Fibroblast of the aortic adventitia (primary cell): ENCODE measurements at places on chromosomes 7 and 10. TPM values are rescaled to one million over a fixed set of nuclear protein-coding genes. Genes with fewer than 3 reads are reported as not detected.

Gene FOXI2
- total RNA-seq: not detected in 2 replicates

Gene VKORC1L1
- total RNA-seq: 8.7 and 17.8 TPM in 2 replicates

- peak; percentile 81 for DNase-seq
Observed at GRCh38 chr7:44257618-44258422, 57.0 kb downstream of the YKT6 start.

DNA sequence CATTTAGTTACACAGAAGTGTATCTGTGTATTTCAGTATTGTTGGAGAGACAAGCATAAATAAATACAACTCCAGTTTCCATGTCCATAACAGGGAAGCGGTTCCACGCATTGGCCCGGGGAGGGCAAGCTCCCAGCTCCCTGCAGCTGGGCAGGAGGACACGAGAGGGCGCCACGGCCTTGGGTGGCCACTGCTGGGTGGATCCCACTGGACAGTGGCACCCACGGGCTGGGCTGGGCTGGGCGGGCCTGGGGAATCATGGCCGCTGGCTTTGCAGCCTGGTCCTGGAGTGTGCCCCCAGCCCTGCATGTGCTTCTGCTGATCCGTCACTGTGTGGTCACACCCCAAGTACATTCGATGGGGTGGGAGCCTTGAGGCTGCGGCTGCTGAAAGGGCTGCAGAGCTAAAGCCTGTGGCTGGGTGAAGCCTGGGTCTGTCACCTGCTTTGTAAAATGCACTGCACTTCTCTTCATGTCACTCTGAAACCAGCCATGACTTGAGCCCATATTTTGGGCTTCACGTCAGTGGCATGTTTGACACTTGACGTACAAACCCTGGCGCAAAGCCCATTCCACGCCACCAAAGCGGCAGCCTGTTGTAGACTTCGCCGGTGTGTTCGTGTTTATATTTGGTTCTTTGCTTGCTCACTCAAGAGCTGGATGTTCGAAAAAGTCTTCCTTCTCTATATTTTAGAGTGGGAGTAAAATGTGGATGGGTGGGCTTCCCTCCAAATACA, 27.5 kb downstream of the LRRC27 start:
- DNase-seq: no peak

GRCh38 chr10:113202011-113202410, 252.0 kb downstream of the TCF7L2 start:
- no peak for DNase-seq

GRCh38 chr10:11272915-11273389, 255.3 kb downstream of the CELF2 start:
- DNase-seq: no peak

DNA sequence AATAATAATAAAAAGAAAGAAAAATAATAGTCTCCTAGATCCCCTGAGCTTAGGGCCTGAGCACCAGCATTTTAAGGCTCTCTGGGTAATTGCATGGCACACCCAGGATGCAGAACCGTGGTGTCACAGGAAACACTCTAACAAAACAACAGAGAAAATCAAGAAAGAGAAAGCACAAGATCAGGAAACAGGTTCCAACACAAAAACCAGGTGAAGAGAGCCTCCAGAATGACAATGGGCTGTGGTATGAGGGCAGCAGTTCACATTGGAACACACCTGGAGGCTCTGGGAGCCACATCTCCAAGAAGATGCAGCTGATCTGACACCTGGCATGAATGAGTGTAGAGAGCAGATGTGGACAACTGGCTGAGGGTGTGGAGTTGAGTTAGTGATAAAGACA, 7.1 kb downstream of the MMRN2 start:
- no peak for DNase-seq
